ENCODE measurements at places on chromosomes 11 and 22. TPM values are rescaled to one million over a fixed set of nuclear protein-coding genes. Genes with fewer than 3 reads are reported as not detected.

- no peaks in the 10 kb centered on the region for H3K27me3 ChIP-seq
- no peak for DNase-seq
- no peaks in the 10 kb centered on the region for H3K4me1 ChIP-seq
- no peak overlapping the region for H3K27ac ChIP-seq
- H3K36me3 ChIP-seq = no peaks in the 10 kb centered on the region
These were observed 283.4 kb downstream of the BRD1 start for GRCh38 chr22:49544286-49544685.

DNA sequence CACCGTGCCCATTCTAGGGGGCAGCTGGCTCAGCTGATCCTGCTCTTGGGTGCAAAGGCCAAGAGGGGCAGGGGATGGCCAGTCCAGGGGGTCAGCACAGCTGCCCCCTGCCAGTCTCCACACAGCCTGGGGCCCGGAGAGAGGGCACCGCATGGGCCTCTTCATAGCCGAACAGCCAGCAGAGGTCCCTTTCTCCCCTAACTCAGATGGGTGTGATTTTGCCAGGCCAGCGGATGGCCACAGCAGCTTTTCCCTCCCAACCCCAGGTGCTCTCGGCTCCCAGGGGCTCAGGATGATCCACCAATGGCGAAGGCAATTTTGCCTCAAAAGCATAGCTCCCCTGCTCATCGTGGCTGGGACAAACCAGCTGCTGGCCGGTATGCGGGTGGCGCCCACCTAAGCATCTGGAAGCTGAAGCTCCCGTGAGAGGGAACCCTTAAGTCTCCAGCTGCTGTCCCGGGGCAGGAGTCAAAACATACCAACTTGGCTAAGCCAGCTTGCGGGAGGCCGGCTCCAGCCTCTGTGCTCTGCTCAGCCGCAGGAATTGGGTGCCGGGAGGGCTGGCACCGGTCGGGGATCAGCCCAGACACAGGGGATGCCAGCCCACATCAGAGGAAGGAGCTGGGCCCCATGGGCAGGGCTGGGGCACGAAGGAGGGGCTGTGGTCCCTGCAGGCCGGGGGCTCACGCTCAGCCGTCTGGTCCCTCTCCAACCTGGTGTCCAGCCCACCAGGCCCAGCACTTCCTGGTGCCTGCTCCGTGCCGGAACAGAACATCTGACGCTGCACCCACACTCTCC is 30.5 kb upstream of the GNB1L start:
- H3K4me1 ChIP-seq = peaks cover 20% of the 10 kb centered on the region
- no peak overlapping the region for H3K27ac ChIP-seq
- DNase-seq = no peak
- no peaks in the 10 kb centered on the region for H3K27me3 ChIP-seq

- H3K4me3 ChIP-seq = no peak overlapping the region
- DNase-seq = no peak
- no peaks in the 10 kb centered on the region for H3K4me1 ChIP-seq
- no peaks in the 10 kb centered on the region for H3K36me3 ChIP-seq
- H3K27ac ChIP-seq = no peak overlapping the region
These were observed 234.2 kb downstream of the BLID start for GRCh38 chr11:121881806-121882205.

GRCh38 chr11:76614471-76615179 is 55.9 kb downstream of the LRRC32 start:
- no peaks in the 10 kb centered on the region for H3K36me3 ChIP-seq
- peaks cover 1% of the 10 kb centered on the region for H3K4me1 ChIP-seq
- no peak for DNase-seq

Gene OR6T1
- not detected for total RNA-seq

DNA sequence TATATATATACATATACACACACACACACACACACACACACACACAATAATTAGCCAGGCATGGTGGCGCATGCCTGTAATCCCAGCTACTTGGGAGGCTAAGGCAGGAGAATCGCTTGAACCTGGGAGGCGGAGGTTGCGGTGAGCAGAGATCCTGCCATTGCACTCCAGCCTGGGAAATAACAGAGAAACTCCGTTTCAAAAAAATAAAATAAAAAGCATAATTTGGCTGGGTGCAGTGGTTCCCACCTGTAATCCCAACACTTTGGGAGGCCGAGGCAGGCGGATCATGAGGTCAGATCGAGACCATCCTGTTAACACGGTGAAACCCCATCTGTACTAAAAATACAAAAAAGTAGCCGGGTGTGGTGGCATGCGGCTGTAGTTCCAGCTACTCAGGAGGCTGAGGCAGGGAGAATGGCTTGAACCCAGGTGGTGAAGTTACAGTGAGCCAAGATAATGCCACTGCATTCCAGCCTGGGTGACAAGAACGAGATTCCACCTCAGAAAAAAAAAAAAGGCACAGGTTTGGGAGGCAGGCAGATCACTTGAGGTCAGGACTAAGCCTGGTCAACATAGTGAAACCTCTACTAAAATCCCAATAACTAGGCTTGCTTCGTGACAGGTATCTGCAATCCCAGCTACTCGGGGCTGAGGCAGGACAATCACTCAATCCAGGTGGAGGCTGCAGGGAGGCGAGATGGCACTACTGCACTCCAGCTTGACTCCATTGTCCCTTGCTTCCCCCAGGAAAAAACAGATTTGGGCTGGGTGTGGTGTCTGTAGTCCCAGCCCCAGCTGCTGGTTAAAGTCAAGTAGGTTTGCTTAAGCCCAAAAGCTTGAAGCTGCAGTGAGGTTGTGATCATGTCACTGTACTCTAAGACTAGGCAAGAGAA is 11.8 kb upstream of the WDR74 start:
- H3K4me3 ChIP-seq = peak overlapping the region; percentile 33
- peaks cover 54% of the 10 kb centered on the region for H3K36me3 ChIP-seq
- H3K4me1 ChIP-seq = peaks cover 31% of the 10 kb centered on the region
- H3K27ac ChIP-seq = peak overlapping the region; percentile 63
- H3K27me3 ChIP-seq = peaks cover 11% of the 10 kb centered on the region

Gene OR8B8
- total RNA-seq = not detected

Gene DAGLA
- 0.09 TPM for total RNA-seq

- no peak overlapping the region for H3K27ac ChIP-seq
- no peaks in the 10 kb centered on the region for H3K4me1 ChIP-seq
- no peak overlapping the region for H3K4me3 ChIP-seq
These were observed 141.4 kb downstream of the TRIM29 start for GRCh38 chr11:119996556-119996955.

DNA sequence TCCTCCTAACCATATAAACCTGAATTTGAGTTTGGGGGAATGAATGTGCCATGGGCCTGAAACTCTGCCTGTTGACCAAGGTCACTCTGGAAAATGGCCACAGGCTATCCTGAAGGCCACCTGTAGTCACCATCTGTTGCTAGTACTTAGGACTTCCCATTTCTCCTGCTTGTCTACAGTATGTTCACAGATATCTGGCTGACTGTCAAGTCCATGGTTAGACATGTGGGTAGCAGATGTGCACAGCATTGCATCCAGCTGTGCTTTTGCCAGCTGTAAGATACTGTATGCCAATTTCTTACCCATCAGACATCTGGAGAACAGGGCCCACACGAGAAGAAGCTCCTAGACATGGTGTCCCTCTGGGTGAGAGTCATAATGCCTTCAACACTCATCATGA is 475.4 kb downstream of the INSC start:
- DNase-seq = no peak
- H3K27me3 ChIP-seq = no peaks in the 10 kb centered on the region
- no peaks in the 10 kb centered on the region for H3K4me1 ChIP-seq
- no peak overlapping the region for H3K27ac ChIP-seq

Gene NLRP6
- 3.5 TPM for total RNA-seq

Gene TRAF6
- total RNA-seq = 10.9 TPM

- no peak for DNase-seq
- no peak overlapping the region for H3K27ac ChIP-seq
- H3K27me3 ChIP-seq = peaks cover 9% of the 10 kb centered on the region
These were observed 19.8 kb upstream of the ABCC8 start for GRCh38 chr11:17496406-17496805.

Gene CST6
- 0.45 TPM for total RNA-seq

GRCh38 chr11:63564056-63564774 is 1.0 kb upstream of the PLAAT2 start:
- peak overlapping the region; percentile 20 for H3K4me3 ChIP-seq
- DNase-seq = peak; percentile 87
- peaks cover 43% of the 10 kb centered on the region for H3K4me1 ChIP-seq
- no peaks in the 10 kb centered on the region for H3K27me3 ChIP-seq
- H3K27ac ChIP-seq = peak overlapping the region; percentile 69

Gene SYT9
- not detected for total RNA-seq

DNA sequence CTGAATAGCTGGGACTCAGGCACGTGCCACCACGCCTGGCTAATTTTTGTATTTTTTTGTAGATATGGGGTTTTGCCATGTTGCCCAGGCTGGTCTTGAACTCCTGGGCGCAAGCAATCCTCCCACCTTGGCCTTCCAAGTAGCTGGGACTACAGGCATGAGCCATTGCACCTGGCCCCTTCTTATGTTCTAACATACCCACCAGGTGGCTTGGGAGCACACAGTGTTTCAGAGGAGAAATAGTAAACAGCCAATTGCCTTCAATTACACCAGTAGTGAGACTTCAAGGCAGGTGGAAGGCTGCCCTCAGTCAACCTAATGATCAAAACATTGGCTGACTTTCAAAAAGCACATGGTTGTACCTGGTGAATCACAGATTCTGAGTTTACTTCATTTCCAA is 167.2 kb downstream of the SWAP70 start:
- H3K27me3 ChIP-seq = no peaks in the 10 kb centered on the region
- H3K4me3 ChIP-seq = no peak overlapping the region
- peaks cover 2% of the 10 kb centered on the region for H3K36me3 ChIP-seq

DNA sequence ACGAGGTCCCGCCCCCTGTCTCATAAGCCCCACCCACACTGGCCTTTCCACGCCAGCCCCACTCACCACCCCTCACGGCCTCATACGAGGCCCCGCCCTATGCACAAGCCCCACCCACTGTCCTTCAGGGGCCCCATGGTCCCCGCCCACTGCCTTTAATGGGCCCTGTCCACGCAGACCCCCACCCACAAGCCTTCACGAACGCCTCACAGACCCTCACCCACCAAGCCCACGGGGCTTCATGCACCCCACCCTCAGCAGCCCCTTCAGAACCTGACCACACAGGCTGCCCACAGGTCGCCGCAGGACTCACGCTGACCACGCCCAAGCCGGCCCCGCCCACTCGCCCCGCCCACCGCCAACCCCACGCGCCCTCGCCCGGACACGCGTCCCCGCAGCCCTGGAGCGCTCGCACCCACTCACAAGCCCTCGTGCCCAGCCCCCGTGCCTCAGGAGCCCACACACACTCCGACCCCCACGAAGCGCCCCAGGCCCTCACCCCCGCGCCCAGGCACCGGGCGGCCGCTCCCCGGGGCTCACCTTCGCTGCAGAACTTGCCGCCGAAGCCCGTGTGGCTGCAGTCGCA is 10.5 kb downstream of the NRXN2 start:
- H3K27me3 ChIP-seq = peaks cover 73% of the 10 kb centered on the region
- H3K36me3 ChIP-seq = no peaks in the 10 kb centered on the region
- H3K27ac ChIP-seq = peak overlapping the region; percentile 7
- H3K4me3 ChIP-seq = peak overlapping the region; percentile 33
- DNase-seq = no peak
- peaks cover 2% of the 10 kb centered on the region for H3K4me1 ChIP-seq

- H3K27ac ChIP-seq = no peak overlapping the region
- no peaks in the 10 kb centered on the region for H3K36me3 ChIP-seq
- no peaks in the 10 kb centered on the region for H3K4me1 ChIP-seq
- no peak overlapping the region for H3K4me3 ChIP-seq
- no peak for DNase-seq
These were observed 1081.6 kb downstream of the BRD1 start for GRCh38 chr22:48745842-48746788.

DNA sequence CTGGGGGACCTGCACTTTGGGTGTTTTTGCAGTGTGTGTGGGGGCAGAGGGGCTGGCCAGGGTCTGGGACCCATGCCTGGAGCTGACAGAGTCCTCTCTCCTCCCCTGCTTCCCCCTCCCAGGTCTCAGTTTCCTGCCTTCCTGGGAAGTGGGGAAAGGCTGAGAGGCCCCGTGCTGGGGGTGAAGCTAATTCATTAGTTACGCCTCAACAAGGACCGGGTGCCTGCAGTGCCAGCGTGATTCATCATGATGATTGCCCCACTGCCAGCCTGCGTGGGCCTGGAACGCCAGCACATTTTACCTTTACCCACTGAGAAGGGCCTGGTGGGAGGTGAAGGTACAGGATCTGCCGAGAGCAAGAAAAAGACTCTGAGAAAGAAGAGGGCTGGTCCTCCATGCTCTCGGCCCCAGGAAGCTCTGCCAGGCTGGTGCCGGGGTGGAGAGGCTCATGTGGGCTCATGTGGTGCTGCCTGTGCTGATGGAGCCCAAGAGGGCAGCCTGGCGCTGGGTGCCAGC is 2.9 kb upstream of the LRRC10B start:
- H3K27me3 ChIP-seq = peaks cover 29% of the 10 kb centered on the region
- H3K4me1 ChIP-seq = peaks cover 3% of the 10 kb centered on the region
- no peaks in the 10 kb centered on the region for H3K36me3 ChIP-seq
- H3K27ac ChIP-seq = no peak overlapping the region
- no peak for DNase-seq

Gene CASP4
- total RNA-seq = 25.0 TPM

GRCh38 chr22:26466196-26466595 is 17.4 kb downstream of the HPS4 start:
- peaks cover 54% of the 10 kb centered on the region for H3K36me3 ChIP-seq
- H3K27ac ChIP-seq = no peak overlapping the region
- no peak for DNase-seq
- peaks cover 2% of the 10 kb centered on the region for H3K4me1 ChIP-seq
- no peak overlapping the region for H3K4me3 ChIP-seq
- no peaks in the 10 kb centered on the region for H3K27me3 ChIP-seq

Gene OR51E2
- total RNA-seq = not detected

DNA sequence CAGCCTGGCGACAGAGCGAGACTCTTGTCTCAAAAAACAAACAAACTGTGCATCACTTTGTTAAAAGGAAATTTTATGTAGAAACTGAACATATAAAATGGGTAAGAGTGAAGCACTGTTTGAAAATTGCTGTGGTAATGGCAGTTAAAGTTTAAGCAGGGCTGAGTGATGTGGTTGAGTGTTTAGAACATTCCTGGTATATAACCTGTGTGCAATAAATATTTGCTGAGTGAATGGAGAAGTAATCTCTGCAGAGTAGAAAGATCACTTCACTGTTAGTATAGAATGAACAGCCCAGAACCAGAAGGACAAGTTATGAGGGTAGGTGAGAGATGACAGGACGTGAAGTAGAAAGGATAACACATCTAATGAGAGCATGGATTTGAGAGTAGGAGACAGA is 27.3 kb downstream of the CECR2 start:
- no peak overlapping the region for H3K4me3 ChIP-seq
- H3K36me3 ChIP-seq = no peaks in the 10 kb centered on the region
- H3K4me1 ChIP-seq = peaks cover 2% of the 10 kb centered on the region
- DNase-seq = no peak

- H3K27me3 ChIP-seq = peaks cover 6% of the 10 kb centered on the region
- DNase-seq = peak; percentile 80
- no peaks in the 10 kb centered on the region for H3K36me3 ChIP-seq
- H3K4me3 ChIP-seq = peak overlapping the region; percentile 52
- H3K4me1 ChIP-seq = peaks cover 11% of the 10 kb centered on the region
These were observed 95.3 kb upstream of the RCN1 start for GRCh38 chr11:31995525-31996094.
